ENCODE measurements at places on chromosomes 4 and X. TPM values are rescaled to one million over a fixed set of nuclear protein-coding genes. Genes with fewer than 3 reads are reported as not detected.

TLR2 gene
- 2.0 TPM for total RNA-seq

CLDN34 gene
- 0.27 TPM for total RNA-seq

XPNPEP2 gene
- 11.7 TPM for total RNA-seq

TAF7L gene
- not detected for total RNA-seq

IRS4 gene
- total RNA-seq = 0.07 TPM

DCLK2 gene
- total RNA-seq = 3.9 TPM

SPARCL1 gene
- 18.4 TPM for total RNA-seq

SYNPO2 gene
- total RNA-seq = 266 TPM

PIGA gene
- total RNA-seq = 15.3 TPM

UGT2A2 gene
- total RNA-seq = not detected

CD40LG gene
- total RNA-seq = 0.44 TPM

POU4F2 gene
- not detected for total RNA-seq

VCX2 gene
- total RNA-seq = not detected

ETDA gene
- total RNA-seq = not detected

S100P gene
- 547 TPM for total RNA-seq

SYTL5 gene
- 5.4 TPM for total RNA-seq

TCEAL2 gene
- total RNA-seq = 1.9 TPM

ADH6 gene
- 17.6 TPM for total RNA-seq

INTS6L gene
- 14.8 TPM for total RNA-seq

HELT gene
- total RNA-seq = not detected

ZMAT1 gene
- total RNA-seq = 1.2 TPM

GLRA3 gene
- total RNA-seq = not detected

CXCR3 gene
- total RNA-seq = 3.9 TPM

NAAA gene
- total RNA-seq = 141 TPM

AFF2 gene
- total RNA-seq = 0.12 TPM

GRIA3 gene
- 0.85 TPM for total RNA-seq

RAI2 gene
- 4.8 TPM for total RNA-seq

NEIL3 gene
- total RNA-seq = 6.1 TPM

FGD1 gene
- total RNA-seq = 5.5 TPM

HMGN5 gene
- total RNA-seq = 7.5 TPM

ERVMER34-1 gene
- total RNA-seq = 1.1 TPM

Measured in colonic mucosa (tissue), 4 donors.